HAP-1 (cell line): ENCODE measurements at places on chromosomes 7 and 10.

GRCh38 chr10:33056828-33057596 is 99.0 kb upstream of the ITGB1 start:
- DNase-seq = no peak

DNA sequence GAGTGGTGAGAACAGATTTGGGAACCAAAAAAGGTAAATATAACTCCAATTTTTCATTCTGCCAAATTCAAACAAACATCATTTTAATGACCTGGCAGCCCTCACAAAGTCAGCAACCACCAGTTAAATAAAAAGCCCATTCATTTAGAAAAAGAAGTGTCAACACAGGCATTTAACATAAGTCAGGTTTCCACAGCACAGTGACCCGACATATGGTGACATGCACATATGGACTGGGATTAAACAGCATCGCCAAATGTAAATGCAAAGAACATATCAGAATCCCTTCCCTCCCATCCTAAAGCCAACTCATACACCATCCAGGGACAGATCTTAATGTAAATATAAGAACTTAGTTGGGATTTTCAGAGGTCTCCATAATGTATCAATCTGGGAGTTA is 293.2 kb downstream of the FGFR2 start:
- DNase-seq = no peak

- no peak for DNase-seq
Measured at GRCh38 chr10:29658984-29659965, 24.5 kb upstream of the SVIL start.

DNA sequence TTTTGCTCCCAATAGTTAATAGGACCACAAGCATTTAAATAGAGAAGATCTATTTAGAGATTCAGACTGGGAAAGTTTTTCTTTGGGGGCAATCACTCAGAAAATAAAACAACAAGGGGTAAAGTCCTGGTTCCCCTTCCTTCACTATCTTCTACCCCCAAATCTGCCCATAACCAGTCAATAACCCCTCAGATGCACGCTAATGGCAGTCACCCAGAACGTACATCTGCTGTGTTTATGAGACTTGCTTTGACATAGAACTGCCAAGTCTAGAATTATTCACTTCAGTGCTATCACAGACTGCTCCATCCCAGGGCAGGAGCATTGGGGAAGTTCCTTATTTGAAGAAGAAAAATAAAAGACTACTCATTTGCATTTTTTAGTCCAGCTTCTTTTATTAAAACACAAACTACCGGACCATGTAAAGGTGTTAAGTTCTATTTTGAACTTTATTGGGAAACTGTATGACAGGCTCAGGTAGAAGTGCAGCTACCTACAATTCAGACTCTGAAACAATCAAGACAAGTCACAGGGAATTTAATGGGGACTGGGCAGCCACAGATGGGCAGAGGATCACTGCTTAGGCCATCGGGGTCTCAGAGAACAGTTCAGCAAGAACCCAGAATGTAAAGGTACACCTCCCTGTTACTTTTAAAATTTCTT is 38.4 kb downstream of the ANK3 start:
- no peak for DNase-seq

GRCh38 chr10:117677890-117678500 is 135.4 kb downstream of the EMX2 start:
- no peak for DNase-seq

DNA sequence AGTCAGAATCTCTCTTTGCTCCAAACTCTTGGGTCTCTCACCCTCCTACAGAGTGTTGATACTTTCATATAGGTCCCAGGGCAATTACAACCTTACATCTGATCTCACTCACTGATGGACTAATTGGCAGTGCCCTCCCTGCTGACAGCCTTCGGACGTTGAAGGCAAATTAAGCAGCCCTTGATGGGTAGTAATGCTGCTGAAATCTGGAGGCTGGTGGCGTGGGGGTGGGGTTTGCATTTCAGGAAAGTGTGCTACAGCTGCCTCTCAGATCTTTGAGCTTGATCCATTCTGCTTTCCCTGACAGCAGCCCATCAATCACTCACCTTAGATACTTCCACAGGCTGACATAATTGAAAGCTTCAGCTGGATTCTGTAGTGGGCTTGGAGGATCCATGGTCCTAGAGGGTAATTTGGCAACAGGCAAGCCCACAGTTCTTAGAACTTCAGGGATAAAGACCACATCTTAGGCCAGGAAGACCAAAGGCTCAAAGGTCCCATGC is 349.1 kb upstream of the PODXL start:
- DNase-seq = no peak

DNA sequence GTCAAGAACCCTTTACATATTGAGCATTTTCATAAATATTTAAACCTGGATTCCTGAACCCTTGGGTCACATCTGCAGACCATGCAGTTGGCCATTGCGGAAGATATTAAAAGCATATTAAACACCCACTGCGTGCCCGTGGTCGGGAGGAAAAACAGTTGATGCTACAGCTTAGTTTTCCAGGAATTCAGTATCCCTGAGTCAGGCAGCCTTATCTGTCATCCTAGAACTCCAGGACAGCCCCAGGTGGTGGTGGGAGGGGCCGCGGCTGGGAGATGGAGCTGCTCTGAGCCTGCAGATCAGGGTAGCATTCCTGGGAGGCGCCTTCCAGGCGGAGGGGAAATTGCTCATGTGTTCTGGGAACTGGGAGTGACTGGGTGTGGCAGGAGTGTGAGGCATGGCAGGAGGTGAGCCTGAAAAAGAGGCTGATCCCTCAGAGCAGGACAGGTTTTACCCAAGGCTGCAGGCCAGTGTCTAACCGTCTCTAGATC is 222.9 kb upstream of the SH2B2 start:
- DNase-seq = peak; percentile 42

DNA sequence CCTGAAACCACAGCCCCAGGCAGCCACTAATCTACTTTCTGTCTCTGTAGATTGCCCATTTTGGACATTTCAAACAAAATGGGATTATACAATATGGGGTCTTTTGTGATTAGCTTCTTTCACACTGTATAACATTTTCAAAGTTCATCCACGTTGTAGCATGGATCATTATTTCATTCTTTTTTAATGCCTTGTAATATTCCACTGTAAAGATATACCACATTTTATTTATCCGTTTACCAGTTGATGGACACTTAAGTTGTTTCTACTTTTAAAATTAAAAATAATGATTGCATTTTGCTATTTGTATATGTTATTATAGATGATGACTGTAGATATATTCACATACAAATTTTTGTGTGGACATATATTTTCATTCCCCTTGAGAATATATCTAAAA is 60.7 kb downstream of the CUBN start:
- no peak for DNase-seq

- DNase-seq = no peak
Measured at GRCh38 chr10:132557696-132558515, 20.3 kb downstream of the INPP5A start.

DNA sequence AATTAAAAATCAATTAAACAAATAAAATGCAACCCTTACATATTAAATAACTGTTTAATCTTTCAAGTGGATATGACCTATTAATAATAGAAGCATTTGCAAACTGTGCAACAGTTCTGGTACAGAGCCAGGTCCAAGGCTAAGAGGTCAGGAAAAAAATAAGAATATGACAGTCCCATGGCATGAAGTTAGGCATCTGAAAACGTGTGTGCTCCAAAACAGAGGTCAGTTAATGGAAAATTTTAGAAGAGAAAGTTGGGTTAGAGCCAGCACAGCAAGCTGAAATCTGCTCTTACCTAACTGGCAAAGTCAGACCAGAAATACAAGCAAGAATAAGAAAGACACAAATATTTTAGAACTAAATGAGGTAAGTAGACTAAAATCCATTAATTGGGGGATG is 757.7 kb downstream of the GRM8 start:
- DNase-seq = no peak

DNA sequence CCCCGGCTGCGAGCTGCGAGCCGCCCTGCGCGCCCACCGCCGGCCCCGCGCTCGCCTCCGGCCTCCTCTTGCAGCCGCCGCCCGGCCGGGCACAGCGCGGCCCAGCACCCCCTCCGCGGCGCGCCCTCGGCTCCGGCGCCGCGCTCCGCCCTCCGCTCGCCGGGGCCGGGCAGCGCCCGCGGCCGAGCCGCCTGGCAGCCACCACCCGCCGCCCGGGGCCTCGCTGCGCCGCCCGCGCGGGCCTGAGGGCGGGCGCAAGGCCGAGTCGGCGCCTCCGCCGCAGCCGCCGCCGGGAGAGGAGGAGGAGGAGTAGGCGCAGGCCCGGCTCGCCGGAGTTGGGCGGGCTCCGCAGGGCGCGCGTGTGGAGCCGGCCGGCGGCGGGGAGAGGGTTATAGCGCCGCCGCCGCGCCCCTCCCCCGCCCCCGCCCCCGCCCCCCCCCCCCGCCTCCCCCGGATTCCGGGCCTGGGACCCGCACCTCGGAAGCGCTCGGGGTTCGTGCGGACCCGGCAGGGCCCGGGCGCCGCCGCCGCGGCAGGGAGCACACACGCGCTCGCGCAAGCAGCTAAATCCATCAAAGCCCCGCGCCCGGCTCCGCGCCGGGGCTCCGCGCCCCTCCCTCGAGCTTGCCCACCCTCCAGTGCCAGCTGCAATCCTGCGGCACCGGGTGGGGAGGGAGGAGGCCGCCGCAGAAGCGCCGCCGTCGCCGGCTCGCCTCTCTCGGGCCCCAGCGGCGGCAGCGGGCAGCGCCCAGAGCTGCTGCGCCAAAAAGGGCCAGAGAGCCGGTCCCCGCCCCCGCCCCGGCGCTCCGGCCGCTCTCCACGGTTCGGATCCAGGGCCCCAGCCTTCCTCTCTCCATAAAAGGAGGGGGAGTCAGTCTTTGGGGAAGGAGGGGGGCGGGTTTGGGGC is at the start of gene PDGFA:
Gene PDGFA, minus strand, starts transcription at position 363 of the 907 bp plus-strand sequence. CDS start 845 bp downstream, outside the sequence.
- DNase-seq = peak; percentile 32

GRCh38 chr7:13217768-13218167 is 530.3 kb downstream of the ARL4A start:
- DNase-seq = no peak

DNA sequence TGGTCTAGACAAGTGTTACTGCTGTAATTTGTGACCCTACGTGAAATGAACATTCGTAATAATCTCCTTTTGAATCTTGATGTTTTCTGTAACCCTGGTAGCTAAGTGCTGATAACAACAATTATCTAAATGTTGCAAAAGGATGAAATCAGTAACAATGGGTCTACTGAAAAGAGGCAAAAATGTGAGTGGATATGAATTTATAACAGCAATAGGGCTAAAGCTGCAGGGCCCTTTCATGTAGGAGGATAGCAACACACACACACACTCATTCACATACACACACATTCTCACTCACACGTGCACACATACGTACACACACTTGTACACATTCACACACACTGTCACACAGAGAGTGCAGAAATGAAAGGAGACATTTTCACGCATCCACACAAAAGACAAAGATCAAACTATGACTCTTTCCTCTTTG is 200.8 kb upstream of the NEBL start:
- DNase-seq = no peak

- DNase-seq = no peak
Measured at GRCh38 chr10:1542941-1543340, 194.4 kb downstream of the ADARB2 start.

- no peak for DNase-seq
Measured at GRCh38 chr7:71988201-71988600, 423.9 kb downstream of the CALN1 start.

DNA sequence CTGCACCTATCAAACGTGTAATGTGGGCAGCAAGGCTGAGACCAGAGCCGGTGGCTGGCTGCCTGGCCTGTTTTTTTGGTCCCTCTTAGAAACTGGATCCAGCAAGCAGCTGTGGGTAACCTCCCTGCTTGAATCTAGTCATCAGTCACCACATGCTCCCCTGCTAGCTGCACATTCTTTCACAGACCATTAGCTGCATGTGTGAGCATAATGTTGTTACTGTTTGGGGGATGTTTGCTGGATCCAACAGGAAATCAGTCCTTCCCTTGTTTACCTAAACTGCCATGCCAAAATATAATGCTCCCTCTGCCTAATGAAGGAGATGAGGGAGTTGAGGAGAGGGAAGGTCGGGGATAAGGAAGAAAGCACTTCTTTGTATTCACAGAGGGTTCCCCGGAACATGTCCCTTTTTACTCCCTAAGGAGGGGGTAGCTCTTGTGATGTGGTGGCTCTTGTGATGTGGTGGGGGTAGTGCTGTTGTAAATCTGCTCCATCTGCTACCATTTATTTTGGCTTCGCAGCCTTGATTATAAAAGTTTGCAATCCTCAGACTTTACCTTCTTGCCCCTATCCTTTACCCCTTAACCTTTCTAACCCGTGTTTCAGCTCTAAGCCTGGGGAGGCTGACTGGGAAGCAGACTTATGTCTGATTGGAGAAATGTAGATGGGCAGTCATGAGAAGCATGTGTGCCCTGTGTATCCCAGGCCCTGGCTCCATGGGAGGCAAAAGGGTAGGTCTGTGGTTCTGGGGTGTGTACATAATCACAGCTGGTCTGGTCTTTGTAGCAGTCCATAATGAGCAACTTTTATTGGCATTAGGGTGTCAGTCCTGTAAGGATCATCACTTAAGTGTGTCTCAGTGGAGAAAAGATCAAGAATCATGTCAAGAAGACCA is 20.8 kb downstream of the LOXL4 start:
- no peak for DNase-seq

GRCh38 chr10:124146483-124146882 is 53.1 kb upstream of the CHST15 start:
- DNase-seq = no peak

DNA sequence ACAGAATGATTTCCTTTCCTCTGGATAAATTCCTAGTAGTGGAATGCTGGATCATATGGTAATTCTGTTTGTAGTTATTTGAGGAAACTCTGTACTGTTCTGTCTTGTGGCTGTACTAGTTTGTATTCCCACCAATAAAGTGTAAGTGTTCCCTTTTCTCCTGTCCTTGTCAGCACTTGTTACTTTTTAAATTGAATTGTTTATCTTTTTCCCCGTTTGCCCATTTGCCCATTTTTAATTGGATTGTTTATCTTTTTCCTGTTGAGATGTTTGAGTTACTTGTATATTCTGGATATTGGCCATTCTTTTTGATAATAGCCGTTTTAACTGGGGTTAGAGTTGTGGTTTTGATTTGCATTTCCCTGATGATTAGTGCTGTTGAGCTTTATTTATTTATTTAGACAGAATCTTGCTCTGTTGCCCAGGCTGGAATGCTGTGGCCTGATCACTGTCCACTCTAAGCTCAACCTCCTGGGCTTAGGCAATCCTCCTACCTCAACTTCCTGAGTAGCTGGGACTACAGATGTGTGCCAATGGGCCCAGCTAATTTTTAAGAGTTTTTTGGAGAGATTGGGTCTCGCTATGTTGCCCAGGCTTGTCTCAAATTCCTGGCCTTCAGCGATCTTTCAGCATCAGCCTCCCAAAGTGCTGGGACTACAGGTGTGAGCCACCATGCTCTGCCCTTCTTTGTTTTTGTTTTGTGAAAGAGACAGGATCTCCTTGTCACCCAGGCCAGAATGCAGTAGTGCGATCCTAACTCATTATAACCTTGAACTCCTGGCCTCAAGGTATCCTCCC is 23.0 kb downstream of the BMPR1A start:
- no peak for DNase-seq

DNA sequence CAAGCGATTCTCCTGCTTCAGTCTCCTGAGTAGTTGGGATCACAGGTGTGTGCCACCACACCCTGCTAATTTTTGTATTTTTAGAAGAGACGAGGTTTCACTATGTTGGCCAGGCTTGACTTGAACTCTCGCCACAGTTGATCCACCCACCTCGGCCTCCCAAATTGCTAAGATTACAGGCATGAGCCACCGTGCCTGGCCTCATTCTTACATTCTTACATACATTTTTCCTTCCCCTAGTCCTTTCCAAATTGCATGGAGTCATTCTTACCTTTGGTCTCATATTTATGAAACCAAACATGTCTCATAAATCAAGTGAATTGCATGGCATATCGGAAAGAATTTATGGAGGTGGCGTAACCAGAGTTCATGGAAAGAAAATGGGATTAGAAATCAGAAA is 148.5 kb downstream of the ANLN start:
- DNase-seq = no peak
